RPMI7951 (cell line): ENCODE measurements at places on chromosomes 7 and 10.

DNA sequence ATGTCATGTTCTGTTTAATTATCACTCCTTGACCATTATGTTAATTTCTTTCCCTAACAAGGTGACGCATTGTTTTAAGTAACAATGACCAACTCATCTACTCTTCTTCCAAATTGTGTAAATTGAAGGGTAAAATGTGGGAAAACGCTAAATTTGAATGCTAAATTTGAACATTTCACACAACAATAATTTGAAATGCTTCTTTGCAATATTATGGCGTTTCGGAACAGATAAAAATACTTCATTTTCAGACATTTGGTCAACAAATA, 29.2 kb upstream of the KMT2C start:
- DNase-seq: no peak

- DNase-seq: no peak
Observed at GRCh38 chr7:130303127-130303526, 10.2 kb downstream of the CPA4 start.

- no peak for DNase-seq
Observed at GRCh38 chr10:4844864-4845263, 18.9 kb downstream of the AKR1E2 start.

DNA sequence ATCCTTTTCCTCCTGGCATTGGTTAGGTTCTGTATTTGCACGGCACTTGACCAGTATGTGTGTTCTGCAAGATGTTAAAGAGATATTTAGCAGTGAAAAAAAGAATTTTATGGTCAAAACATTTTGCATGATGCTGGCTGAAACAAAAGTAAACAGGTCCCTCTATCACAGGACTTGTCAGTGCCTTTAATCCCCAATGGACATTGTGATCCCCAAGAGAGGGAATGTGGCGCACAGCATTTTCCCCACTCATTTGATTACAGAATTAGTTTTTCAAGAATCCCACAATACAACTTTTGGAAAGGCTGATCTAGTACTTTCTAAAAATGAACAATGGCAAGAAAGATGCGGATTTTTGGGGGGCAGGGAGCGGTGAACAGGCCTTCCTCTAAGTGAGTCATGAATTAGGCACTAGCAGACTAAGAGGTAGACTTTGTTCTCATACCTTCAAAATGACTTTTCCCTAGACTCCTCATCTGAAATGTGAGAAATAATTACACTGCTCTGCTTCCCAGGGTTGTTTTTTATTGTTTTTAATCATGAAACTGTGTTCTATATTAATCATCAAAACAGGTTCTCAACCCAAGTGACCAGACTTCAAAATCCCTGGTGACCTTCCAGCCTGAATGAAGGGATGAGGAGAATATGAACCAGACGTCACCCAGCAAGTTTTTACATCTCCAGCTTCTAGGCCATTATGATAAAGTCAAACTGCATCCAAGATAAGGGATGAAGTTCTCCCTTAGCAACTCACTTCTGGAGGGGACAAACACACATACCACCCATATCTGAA, 8.6 kb downstream of the FBXW4 start:
- DNase-seq: no peak

- DNase-seq: no peak
Observed at GRCh38 chr10:110691139-110691538, 47.0 kb downstream of the RBM20 start.

DNA sequence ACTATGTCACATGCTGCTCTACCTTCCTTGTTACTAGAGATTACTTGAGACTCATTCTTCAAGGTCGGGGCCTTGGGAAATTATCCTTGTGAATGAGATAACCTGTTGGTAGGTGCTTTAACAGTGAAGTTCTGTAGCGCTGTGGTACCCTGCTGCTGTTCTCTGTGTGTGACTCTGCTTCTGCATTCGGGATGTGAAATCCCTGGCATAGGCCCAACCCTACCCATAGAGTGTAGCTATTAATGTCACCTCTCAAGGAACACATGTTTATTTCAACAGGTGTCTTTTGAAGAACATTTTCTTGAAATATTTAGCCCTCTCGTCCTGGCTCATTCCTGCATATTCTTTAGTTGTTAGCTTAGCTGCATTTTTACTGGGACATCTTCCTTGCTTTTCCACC, 41.8 kb upstream of the TMEM236 start:
- no peak for DNase-seq

DNA sequence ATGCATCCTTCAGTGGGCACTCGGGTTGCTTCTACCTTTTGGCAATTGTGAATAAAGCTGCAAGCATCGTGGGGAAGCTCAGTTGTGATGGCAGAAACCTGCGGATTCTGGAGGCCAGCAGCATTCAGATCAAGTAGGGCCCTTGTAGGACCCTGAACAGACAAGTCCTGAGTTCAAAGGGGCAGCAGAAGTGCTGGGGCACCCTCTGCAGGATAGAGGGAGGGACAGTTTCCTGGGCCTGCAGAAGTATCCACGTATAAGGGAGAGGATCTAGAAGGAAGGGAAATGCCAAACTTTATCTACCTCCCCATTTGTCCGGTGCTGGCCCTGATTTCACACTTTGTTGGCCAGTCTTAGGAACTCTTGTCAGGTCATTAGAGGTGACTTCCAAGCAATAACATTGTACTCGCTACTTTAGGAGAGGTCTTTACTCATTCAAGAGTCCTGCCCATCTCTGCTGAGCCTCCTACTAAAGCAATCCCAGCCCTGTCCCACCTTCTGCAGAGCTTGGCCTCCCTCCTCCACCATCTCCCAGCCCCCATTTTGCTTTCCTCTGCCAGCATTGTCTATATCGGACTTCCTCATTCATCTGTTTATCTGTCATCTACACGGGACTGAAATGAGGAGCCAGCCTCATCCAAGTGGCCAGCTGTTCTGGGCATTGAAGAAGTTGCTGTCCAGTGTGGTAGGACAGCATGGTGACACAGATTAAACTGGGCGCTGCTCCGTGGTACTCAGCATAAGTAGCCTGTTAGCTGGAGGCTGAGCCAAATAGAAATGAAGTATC, 26.6 kb upstream of the R3HCC1L start:
- DNase-seq: no peak

DNA sequence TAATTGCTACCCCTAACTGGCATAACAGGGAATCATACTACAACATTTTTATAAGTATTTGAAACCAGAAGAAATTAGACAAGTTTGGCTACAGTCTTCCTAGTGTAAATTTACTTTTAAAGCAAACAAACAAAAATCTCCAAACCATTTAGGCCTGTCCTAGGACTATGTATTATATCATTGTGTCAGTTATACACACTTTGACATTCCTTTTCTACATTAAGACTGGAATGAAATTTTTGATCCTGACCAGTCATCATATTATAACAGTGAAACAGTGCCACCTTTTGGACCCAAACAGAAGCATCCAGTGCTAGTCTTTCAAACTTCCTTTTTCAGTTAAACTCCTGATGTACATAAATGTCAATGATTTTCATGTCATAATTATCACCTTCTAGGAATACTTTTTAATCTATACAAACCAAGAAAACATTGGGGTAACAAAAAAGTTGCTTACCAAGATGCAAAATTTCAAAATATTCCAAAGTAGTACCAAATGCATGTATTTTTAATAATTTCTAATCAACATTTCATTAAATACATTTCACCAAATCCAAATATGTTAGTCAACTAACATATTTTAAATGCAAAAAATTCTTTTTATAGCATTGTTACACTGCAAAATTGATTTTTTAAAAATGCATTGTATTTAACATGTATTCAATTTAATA, 75.7 kb downstream of the IMMP2L start:
- DNase-seq: peak; percentile 50

DNA sequence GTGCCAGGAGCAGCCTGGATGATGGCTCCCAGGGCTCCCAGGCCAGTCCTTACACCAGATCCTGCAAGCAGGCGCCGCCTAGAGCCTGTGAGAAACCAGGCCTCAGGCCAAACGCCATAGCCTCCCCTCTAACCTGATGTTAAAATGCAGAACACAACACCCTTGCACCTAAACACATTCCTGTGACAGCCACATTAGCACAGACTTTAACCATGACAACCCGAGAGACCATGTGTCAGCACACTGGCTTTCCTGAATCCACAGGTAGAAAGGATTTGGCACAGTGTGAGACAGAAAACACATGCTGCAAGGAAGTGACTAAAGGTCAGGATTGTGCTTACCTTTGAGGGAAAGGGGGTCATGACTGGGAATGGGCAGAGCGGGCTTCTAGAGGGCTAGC, 59.9 kb downstream of the SGMS1 start:
- no peak for DNase-seq

DNA sequence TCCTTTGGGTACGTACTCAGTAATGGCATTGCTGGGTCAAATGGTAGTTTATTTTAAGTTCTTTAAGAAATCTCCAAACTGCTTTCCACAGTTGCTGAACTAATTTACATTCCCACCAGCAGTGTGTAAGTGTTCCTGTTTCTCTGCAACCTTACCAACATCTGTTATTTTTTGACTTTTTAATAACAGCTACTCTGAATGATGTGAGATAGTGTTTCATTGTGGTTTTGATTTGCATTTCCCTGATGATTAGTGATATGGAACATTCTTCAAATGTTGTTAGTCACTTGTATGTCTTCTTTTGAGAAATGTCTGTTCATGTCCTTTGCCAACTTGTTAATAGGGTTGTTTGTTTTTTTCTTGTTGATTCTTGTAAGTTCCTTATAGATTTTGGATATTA, 558.9 kb downstream of the SH2D4B start:
- DNase-seq: no peak

GRCh38 chr10:68955832-68956532, at the start of gene DDX21:
Gene DDX21, plus strand, starts transcription at chr10:68956170. Its CDS starts 56 bp downstream, at chr10:68956226.
- DNase-seq: peak; percentile 89

DNA sequence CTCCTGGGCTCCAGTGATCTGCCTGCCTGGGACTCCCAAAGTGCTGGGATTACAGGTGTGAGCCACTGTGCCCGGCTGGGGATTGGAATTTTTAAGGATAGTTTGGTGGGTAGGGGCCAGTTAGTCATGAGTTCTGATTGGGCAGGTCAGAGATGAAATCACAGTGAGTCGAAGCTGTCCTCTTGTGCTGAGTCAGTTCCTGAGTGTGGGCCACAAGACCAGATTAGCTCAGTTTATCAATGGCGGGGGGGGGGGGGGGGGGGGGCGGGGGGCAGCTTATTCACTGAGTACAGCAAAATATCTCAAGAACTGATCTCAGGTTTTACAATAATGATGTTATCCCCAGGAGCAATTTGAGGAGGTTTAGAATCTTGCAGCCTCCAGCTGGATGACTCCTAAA, 11.6 kb upstream of the ERCC6 start:
- DNase-seq: peak; percentile 81

GRCh38 chr7:2227699-2228098, 5.0 kb downstream of the MAD1L1 start:
- DNase-seq: no peak

- no peak for DNase-seq
Observed at GRCh38 chr10:109998513-109998912, 9.3 kb upstream of the ADD3 start.

DNA sequence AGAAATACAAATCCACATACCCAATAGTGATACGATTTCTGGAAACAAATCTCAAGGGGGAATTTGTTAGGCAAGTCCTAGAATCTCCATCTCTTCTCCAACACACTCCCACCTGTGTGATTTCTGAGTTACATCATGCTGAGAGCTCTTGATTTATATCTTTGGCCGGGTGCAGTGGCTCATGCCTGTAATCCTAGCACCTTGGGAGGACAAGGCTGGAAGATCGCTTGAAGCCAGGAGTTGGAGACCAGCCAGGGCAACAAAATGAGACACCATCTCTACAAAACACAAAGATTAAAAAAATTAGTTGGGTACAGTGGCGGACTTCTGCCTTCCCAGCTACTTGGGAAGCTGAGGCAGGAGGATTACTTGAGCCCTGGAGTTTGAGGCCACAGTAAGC, 1.5 kb upstream of the MTPN start:
- DNase-seq: no peak
